ENCODE measurements at places on chromosomes 5 and 9.

- no peak for DNase-seq
These were observed 22.2 kb downstream of the CCT5 start for GRCh38 chr5:10272053-10272874.

DNA sequence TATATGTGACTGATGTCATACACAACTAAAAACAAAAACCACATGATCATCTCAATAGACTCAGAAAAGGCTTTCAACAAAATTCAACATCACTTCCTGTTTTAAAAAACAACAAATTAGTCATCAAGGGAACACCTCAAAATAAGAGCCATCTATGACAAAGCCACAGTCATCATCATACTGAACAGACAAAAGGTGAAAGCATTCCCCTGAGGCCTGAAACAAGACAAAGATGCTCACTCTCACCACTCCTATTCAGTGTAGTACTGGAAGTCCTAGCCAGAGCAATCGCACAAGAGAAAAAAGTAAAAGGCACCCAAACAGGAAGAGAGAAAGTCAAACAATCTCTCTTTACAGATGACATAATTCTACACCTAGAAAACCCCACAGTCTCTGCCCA, 893.5 kb upstream of the EDIL3 start:
- no peak for DNase-seq

GRCh38 chr5:107820429-107820828, 149.7 kb upstream of the EFNA5 start:
- DNase-seq, result no peak

DNA sequence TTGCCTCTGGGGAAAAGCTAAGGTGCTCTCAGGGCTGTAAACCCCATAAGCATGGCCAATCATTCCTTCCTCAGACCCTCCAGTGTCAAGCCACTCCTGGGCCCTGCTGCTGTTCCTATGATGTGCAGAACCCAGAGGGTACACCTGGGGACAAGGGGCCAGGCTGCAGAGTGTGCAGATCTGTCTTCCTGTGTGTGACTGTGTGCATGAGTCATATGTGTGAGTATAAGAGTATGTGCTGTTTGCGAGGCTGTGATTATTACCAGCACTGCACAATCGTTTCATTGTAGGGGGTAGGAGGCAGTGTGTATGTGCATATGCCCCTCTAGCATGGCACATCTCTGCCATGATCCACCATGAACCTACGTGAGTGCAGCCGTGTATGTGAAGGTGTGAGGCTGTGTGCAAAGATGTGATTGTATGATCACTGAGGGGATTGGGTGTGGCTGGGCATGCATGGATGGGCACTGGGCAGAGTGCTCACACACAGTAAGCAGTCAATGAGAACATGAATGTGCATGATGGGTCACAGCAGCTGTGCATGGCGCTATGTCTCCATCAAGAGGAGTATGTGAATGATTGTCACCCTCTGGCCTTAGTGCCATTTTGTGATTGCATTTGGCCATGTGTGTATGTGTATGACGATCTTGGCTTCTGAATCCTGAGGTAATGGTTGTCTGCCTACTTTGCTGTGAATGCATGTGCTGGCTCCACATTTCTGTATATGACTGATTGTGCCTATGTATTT, 2.4 kb upstream of the OR1K1 start:
- no peak for DNase-seq

- no peak for DNase-seq
These were observed 46.6 kb upstream of the PRSS3 start for GRCh38 chr9:33748633-33749304.

DNA sequence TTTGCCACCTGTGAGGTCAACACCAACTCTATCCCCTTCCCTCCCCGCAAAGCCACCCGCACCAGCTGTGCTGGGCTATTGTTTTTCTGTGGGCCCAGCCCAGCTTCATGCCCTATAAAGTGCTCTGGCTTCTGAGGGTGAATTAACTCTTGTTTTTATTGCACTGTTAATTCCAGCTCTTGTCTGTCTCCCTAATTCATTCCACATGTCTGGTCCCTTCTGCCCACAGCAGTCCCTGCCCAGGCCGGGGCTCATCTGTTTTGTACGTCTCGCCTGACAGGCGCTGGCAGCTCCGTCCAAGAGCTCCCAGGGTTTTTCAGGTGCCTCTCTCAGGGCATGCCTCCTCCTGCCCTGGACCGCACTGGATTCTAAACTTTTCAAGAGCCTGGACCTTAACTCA, 118.9 kb downstream of the PDZD2 start:
- DNase-seq, result no peak

DNA sequence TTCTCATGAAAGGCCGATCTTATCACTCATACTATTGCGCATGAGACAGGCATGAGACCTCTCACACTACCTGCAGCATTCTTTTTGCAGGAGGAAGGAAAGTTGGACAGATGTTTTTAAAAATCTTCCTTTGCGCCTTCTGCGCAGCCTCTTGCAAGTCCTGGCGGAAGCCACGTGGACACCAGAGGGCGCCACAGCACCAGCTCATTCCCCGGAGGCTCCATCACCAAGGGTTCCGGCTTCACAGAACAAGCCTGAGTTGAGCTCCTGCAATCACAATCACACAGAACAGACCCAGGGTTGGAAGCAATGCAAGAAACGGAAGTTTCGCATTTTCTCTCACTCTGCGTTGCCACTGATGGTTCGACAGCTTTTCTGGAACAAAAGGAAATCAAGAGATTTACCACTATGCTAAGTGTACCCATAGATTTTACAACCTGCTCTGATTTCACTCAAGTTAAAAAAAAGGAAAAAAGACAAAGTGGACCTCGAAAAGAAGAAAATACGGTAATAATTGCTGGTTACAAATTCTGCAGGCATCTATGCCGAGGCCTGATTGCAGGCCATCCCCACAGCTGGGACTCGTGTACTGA, 304.7 kb upstream of the MSX2 start:
- DNase-seq, result peak; percentile 3

GRCh38 chr5:149682532-149683075, 47.5 kb upstream of the PPARGC1B start:
- no peak for DNase-seq

GRCh38 chr5:153490118-153491037, at the start of gene GRIA1:
GRIA1 (plus strand) TSS chr5:153490670.
- no peak for DNase-seq

DNA sequence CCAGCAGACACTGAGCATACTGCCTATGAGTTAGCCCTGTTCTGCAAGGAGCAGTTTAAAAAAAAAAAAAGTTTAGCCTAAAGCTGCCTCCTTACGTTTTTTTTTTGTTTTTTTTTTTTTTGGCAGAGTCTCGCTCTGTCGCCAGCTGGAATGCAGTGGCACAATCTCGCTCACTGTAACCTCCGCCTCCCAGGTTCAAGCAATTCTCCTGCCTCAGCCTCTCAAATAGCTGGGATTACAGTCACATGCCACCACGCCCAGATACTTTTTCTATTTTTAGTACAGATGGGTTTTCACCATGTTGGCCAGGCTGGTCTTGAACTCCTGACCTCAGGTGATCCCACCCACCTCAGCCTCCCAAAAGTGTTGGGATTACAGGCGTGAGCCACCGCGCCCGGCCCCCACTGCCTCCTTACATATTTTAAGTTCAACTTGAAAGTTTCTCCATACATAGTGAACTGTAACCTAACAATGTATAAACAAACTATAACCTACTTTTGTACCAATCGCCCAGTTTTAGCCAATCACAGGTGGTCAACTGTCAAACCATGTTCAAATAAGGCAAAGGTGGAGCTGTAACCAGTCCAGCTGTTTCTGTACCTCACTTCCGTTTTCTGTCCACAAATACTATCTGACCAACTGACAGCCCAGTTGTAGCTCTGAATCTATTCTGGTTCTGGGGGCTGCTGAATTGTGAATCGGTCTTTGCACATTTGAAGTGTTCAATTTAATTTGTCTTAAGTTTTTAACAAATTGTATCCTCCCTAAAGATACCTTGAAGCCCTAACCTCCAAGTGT, 17.1 kb downstream of the GKAP1 start:
- DNase-seq, result no peak

- DNase-seq, result no peak
These were observed 30.0 kb upstream of the GRIA1 start for GRCh38 chr5:153460421-153460820.

GRCh38 chr5:56585999-56586691, 229.2 kb upstream of the MAP3K1 start:
- no peak for DNase-seq

GRCh38 chr5:96256795-96257470, 176.1 kb downstream of the PCSK1 start:
- DNase-seq, result no peak

DNA sequence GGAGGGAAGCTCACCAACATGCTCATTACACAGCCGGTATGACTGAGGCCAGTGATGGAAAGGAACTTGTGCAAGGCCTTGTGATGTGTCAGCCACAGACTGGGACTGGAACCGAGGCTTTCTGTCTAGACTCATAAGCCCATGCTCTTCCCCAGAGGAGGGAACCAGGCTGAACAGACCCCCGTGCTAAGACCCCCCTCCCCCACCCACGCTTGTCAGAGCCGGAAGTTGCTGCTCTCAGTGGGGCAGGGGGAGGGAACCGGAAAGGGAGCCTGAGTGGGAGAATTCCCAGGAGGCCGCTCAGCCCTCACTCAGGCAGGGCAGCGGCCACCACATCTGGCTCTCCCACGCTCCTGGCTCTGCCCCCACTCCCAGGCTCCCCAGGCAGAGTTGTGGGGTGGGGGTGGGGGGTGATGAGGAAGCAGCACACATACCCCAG, 4.1 kb upstream of the PDGFRB start:
- DNase-seq, result no peak

GRCh38 chr5:169875731-169876130, 104.6 kb downstream of the INSYN2B start:
- DNase-seq, result no peak

DNA sequence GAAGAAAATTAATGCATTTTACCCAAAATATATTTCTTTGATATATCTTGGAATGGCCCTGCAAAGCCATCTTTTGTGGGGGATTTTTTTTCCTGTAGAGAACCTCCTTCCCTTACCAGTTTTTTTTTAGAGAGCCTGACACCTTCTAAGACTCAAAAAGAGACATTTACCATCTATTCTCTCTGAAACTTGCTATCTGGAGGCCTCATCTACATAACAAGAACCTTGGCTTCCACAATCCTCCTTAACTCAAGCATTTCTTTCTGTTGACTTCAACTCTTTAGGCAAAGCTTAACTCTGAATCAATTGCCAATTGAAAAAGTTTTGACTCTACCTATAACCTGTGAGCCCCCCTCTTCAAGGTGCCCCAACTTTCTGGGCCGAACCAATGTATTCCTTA, 6.2 kb downstream of the SLC45A2 start:
- no peak for DNase-seq
